Effector CD4-positive, alpha-beta T cell (primary cell): ENCODE measurements at places on chromosomes 7 and 10.
A peak's percentile ranks its signal among the peaks of the same experiment; 100 is the strongest.

- no peak for DNase-seq
These were observed 31.4 kb downstream of the ZAN start for GRCh38 chr7:100764841-100765240.

GRCh38 chr10:19654576-19654975, 161.7 kb upstream of the PLXDC2 start:
- DNase-seq = no peak

- DNase-seq = no peak
These were observed 75.0 kb downstream of the GATA3 start for GRCh38 chr10:8129438-8129837.

DNA sequence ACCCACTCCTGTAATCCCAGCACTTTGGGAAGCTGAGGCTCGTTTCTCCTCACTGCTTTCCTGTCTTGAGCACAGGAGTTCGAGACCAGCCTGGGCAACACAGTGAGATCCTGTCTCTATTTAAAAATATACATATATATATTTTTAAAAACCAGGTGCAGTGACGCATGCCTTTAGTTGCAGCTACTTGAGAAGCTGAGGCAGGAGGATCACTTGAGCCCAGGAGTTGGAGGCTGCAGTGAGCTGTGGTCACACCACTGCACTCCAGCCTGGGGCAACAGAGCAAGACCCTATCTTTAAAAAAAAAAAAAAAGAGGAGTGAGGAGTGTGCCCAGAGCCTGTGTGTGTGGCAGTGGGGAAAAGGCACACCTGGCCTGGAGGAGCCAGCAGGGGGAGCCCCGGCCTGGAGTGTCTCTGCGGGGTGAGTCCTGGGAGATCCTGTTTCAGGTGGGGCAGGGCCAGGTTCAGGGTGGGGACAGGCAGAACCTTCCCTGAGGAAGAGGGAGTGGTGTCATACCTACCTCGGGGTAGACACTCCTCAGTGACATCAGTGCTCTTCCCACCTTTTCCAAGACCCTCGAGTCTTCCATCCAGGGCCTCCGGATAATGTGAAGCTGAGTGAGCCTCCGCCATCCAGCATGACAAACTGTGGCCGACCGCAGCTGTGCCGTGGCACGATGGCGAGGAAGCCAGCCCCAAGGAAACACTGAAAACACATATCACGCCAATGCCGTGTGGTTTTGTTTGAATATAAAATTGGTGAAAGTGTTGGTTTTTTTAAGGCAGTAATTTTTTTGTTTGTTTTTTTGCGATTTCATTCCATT, 9.0 kb upstream of the ARPC1B start:
- DNase-seq = peak; percentile 67

GRCh38 chr7:129952086-129952652, 591 bp downstream of the UBE2H start:
- DNase-seq = peak; percentile 8
